Activated T-helper 1 cell treated with anti-CD3 and anti-CD28 coated beads, Interleukin-12 subunit alpha, Interleukin-12 subunit beta, Interleukin-2, Interleukin-4 antibody, amounts not matched to agents 30 ng/mL and 10 ng/mL and 1 ng/mL, durations not matched to agents 14 hours and 24 hours and 36 hours (primary cell): ENCODE measurements at places on chromosomes 11 and 22. TPM values are rescaled to one million over a fixed set of nuclear protein-coding genes. Genes with fewer than 3 reads are reported as not detected.

Gene SERHL2
- total RNA-seq: 1.4 and 2.1 TPM in 2 replicates

Gene SLC6A5
- not detected in 2 replicates for total RNA-seq

Gene C22orf31
- not detected in 2 replicates for total RNA-seq

Gene SCO2
- total RNA-seq: 8.7 and 14.8 TPM in 2 replicates

- peaks cover 16% of the 10 kb centered on the region for H3K4me1 ChIP-seq
- H3K36me3 ChIP-seq: peaks cover 1% of the 10 kb centered on the region
- DNase-seq: no peak
These were observed 108.0 kb upstream of the ANO1 start for GRCh38 chr11:69969890-69970784.

DNA sequence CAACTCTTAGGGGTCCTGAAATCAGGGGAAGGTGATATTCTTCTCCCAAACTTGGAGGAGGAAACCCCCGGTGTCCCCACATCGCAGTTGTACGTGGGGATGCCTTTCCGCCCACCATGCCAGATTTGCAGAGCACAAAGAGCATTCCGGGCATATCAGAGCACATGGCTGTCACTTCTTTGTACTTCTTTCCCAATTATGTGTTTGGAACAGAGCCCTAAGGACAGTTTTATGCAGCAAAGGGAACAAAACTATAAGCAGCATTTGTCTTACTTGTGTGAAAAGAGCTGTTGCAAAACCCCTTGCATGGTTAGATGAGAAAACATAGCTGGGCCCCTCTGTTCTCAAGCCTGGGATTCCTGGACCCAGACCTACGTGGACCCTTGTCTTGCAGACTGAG lies 41.2 kb downstream of the NTM start:
- H3K27me3 ChIP-seq: no peaks in the 10 kb centered on the region
- no peaks in the 10 kb centered on the region for H3K4me1 ChIP-seq
- DNase-seq: no peak
- no peak overlapping the region for H3K27ac ChIP-seq
- H3K36me3 ChIP-seq: no peaks in the 10 kb centered on the region

GRCh38 chr11:120524536-120525085 lies 13.1 kb downstream of the GRIK4 start:
- no peaks in the 10 kb centered on the region for H3K4me1 ChIP-seq
- DNase-seq: no peak
- no peak overlapping the region for H3K27ac ChIP-seq
- H3K36me3 ChIP-seq: no peaks in the 10 kb centered on the region
- H3K27me3 ChIP-seq: peaks cover 16% of the 10 kb centered on the region

DNA sequence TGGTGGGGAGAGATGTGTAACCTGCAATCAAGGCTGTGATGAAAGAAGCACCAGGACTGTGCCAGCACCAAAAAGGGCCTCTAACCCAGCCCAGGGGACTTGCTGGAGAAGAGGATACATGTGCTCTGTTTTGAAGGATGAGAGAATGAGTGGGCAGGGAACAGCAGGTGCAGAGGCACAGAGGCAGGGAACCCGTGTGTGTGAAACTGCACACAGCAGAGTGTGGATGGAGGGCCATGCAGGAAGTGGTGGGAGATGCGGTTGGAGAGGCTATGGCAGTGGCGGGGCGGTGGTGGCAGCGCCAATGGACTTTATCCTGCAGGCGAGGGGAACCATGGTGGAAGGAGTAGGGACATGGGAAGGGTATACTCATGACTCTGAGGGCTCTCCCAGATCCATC lies 25.2 kb upstream of the LRRC32 start:
- H3K27me3 ChIP-seq: peaks cover 6% of the 10 kb centered on the region
- no peak overlapping the region for H3K27ac ChIP-seq
- H3K36me3 ChIP-seq: no peaks in the 10 kb centered on the region
- no peak for DNase-seq
- no peak overlapping the region for H3K4me3 ChIP-seq

GRCh38 chr22:27513021-27513420 lies 288.5 kb downstream of the MN1 start:
- no peak overlapping the region for H3K27ac ChIP-seq
- no peak overlapping the region for H3K4me3 ChIP-seq
- no peaks in the 10 kb centered on the region for H3K27me3 ChIP-seq
- H3K4me1 ChIP-seq: no peaks in the 10 kb centered on the region

DNA sequence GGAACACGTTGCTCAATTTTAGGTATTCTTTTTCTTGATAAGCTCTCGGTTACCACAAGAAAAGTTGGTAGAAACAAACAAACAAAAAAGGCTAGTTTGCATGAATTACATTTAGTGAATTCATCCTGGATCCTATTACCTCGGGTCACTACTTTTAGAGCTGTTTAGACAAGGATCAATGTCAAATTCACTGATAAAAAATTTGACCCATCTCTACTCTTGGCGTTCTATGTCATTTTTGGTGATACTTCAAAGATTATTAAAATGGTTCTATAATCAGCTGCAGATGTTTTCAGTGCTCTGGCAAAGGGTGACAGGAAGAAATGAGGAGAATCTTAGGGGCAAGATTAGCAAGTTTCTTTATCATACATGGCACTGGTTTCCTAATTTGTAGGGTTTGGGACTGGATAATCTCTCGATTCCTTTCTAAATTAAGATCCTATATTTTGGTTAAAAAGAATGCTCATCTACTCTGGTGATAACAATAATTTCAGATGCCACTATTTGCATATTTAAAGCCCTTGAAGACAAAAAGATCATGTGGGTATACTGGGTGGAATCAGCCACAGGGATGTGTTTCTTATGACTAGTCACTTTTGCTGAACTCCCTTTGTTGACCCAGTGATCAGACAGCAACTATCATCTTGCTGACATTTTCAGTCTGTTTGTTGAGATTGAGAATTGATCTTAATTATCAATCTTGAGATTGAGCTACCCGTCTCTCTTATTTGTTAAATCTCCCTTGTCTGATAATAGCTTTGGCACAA lies 442.9 kb downstream of the AASDHPPT start:
- H3K36me3 ChIP-seq: no peaks in the 10 kb centered on the region
- no peak overlapping the region for H3K4me3 ChIP-seq
- no peaks in the 10 kb centered on the region for H3K4me1 ChIP-seq

DNA sequence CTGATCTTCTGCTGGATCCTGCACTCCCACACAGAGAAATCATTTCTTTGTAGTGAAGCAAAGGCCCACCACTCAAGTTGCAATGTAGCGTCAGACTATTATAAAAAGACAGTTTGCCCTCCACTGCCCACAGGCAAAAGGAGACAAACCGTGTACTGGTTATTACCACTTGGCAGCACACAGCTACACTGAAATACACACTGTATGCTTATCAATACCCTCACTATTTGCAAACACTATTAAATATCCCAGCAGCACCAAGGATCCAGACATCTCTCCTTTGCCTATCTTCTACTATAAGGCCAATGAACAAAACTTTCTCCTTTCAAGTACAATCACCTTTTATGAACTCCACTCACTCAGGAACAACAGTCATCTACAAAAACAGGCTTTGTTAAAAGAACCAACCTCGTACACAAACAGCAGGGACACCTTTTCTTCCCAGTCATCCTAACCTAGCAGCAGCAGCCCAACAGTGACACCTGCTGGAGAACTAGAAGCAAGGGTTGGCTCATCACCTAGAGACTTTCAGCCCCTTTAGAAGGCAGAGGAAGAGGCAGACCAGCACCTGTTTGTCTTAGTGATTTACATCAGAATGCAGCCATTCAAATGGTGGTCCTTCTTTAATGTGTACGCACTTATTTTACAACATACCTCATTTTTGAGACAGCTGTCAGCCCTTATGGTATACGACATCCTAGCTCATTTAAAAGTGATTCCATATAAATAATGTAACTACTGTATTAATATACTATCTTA lies 56.1 kb downstream of the AMBRA1 start:
- peaks cover 11% of the 10 kb centered on the region for H3K36me3 ChIP-seq
- peaks cover 15% of the 10 kb centered on the region for H3K4me1 ChIP-seq
- no peak overlapping the region for H3K27ac ChIP-seq
- DNase-seq: peak; percentile 47
- no peak overlapping the region for H3K4me3 ChIP-seq

- no peaks in the 10 kb centered on the region for H3K4me1 ChIP-seq
- H3K27ac ChIP-seq: no peak overlapping the region
- H3K4me3 ChIP-seq: no peak overlapping the region
These were observed 40.5 kb downstream of the DKK3 start for GRCh38 chr11:11967669-11968510.

DNA sequence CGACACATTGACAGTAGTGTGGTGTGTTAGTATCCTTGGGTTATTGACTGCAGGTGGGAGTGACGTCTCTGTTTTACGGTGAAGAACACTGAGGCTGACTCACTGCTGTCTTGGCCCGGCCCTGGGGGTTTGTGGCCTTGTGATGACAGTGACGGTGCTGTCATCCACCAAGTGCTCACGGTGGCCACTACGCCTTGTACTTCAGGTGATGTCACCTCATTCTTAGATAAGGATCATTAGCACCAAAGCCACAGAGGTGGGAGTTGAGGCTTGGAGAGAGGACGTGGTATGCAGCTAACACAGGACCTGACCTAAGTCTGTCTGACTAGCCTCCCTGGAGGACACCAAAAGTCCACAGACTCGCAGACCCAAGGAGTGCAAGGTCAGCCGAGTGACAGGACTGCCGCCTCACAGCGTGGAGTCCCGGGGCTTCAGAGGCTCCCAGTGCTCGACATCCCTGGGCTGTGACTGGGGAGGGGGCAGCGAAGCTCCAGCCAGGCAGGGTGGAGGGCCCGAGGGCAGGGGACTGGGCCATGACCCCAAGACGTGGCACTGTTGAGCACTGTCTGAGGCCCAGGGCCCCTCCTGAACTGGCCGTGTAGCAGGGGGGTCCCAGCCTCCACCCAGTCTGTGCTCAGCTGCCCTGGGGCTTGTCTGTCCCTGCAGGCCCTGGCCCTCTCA lies 56.5 kb downstream of the NAT10 start:
- peak; percentile 17 for DNase-seq
- peaks cover 6% of the 10 kb centered on the region for H3K36me3 ChIP-seq

GRCh38 chr11:112128483-112129121 lies 35.3 kb downstream of the IL18 start:
- no peak for DNase-seq
- H3K4me3 ChIP-seq: no peak overlapping the region
- no peaks in the 10 kb centered on the region for H3K27me3 ChIP-seq
- peaks cover 4% of the 10 kb centered on the region for H3K4me1 ChIP-seq
- no peaks in the 10 kb centered on the region for H3K36me3 ChIP-seq
- no peak overlapping the region for H3K27ac ChIP-seq

- peaks cover 19% of the 10 kb centered on the region for H3K27me3 ChIP-seq
- no peak overlapping the region for H3K27ac ChIP-seq
- no peak overlapping the region for H3K4me3 ChIP-seq
- peaks cover 33% of the 10 kb centered on the region for H3K4me1 ChIP-seq
- DNase-seq: no peak
- H3K36me3 ChIP-seq: no peaks in the 10 kb centered on the region
These were observed 10.4 kb upstream of the FXYD2 start for GRCh38 chr11:117834838-117835443.

GRCh38 chr11:111019451-111019850 lies 226.1 kb upstream of the POU2AF2 start:
- no peak overlapping the region for H3K27ac ChIP-seq
- H3K27me3 ChIP-seq: peaks cover 2% of the 10 kb centered on the region
- DNase-seq: no peak
- H3K4me1 ChIP-seq: no peaks in the 10 kb centered on the region

DNA sequence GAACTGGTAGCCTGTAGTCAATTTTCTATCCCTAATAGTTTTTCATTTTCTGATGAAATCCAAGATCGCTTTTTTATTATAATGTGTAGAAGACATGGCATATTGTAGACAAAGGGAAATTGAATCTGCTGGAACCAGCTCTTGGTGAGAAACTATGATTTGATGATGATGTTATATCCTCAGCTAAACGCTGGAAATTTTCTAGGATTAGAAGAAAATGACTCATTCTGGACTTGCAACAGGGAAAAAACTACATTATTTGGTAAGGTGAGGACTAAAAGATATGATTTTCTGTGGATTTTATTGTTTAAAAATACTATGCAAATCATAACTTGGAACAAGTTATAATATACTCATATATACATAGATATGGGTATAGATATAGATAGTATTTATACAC lies 14.1 kb upstream of the PGM2L1 start:
- no peak overlapping the region for H3K27ac ChIP-seq
- no peak overlapping the region for H3K4me3 ChIP-seq
- H3K36me3 ChIP-seq: no peaks in the 10 kb centered on the region
- no peak for DNase-seq

GRCh38 chr11:134393638-134394037 lies 18.4 kb downstream of the B3GAT1 start:
- no peak overlapping the region for H3K27ac ChIP-seq
- H3K4me3 ChIP-seq: no peak overlapping the region
- DNase-seq: no peak
- H3K27me3 ChIP-seq: peaks cover 9% of the 10 kb centered on the region
- no peaks in the 10 kb centered on the region for H3K4me1 ChIP-seq

- H3K4me3 ChIP-seq: peak overlapping the region; percentile 59
- H3K27me3 ChIP-seq: peaks cover 1% of the 10 kb centered on the region
- peak overlapping the region; percentile 64 for H3K27ac ChIP-seq
- peaks cover 6% of the 10 kb centered on the region for H3K36me3 ChIP-seq
- DNase-seq: no peak
These were observed 2.1 kb downstream of the ADA2 start for GRCh38 chr22:17217179-17217578.

DNA sequence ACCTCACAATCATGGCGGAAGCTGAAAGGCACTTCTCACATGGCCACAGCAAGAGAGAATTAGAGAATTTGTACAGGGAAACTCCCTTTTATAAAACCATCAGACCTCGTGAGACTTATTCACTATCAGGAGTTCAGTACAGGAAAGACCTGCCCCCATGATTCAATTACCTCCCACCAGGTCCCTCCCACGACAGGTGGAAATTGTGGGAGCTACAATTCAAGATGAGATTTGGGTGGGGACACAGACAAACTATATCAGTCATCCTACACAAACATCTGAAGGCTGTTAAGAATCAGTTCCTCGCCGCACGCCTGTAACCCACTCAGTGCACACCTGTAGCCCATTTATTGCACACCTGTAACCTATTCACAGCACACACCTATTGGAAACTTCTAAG lies 39.8 kb downstream of the CHST1 start:
- H3K4me1 ChIP-seq: no peaks in the 10 kb centered on the region
- H3K27ac ChIP-seq: no peak overlapping the region
- DNase-seq: no peak
- H3K4me3 ChIP-seq: no peak overlapping the region

DNA sequence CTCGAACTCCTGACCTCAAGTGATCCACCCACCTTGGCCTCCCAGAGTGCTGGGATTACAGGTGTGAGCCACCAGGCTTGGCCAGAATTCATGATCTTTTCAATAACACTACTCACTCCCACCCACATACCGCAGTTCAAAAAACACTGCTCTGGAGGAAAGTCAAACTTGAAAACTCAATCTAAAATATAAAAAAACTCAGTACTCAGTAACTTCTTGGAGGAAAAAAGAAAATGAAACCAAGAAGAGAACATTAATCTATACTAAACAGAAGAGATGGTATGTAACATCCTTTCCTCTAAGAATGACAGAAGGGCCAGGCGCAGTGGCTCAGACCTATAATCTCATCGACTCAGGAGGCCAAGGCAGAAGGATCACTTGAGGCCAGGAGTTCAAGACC lies 58.3 kb downstream of the MRTFA start:
- H3K4me3 ChIP-seq: no peak overlapping the region
- peaks cover 10% of the 10 kb centered on the region for H3K36me3 ChIP-seq
- H3K27me3 ChIP-seq: no peaks in the 10 kb centered on the region
- peaks cover 23% of the 10 kb centered on the region for H3K4me1 ChIP-seq

- H3K4me3 ChIP-seq: no peak overlapping the region
- H3K36me3 ChIP-seq: no peaks in the 10 kb centered on the region
- H3K27ac ChIP-seq: no peak overlapping the region
- H3K27me3 ChIP-seq: peaks cover 7% of the 10 kb centered on the region
- no peak for DNase-seq
These were observed 12.9 kb downstream of the ABTB2 start for GRCh38 chr11:34344768-34345539.
